AG09309 (cell line): ENCODE measurements at places on chromosomes 12 and 14.

GRCh38 chr12:29207120-29207519, 58.0 kb downstream of the FAR2 start:
- no peak for DNase-seq

DNA sequence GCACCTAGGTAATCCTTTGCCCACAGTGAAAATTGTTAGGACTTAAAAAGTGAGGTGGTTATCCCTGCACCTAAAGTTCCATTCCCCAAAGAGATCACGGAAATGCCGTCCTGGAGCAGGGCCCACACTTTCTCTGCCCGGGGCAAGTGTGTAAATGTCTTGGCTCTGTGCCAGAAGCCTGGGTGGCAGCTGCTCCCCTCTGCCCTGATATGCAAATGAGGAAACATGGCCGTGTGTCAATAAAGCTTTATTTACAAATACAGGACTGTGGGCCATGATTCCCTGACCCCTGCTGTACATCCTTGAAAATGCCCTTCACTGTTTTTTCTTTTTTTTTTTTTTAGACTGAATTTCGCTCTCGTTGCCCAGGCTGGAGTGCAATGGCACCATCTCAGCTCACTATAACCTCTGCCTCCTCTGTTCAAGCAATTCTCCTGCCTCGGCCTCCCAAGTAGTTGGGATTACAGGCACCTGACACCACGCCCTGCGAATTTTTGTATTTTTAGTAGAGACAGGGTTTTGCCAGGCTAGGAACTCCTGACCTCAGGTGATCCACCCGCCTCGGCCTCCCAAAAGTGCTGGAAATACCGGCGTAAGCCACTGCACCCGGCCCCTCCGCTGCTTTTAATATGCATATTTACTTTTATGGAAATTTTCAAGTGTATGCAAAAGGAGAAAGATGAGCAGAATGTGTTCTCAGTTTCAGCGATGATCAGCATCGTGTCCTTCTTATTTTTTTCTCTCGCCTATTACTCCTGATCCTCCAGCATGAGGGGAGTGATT, 75.5 kb downstream of the GALNT9 start:
- DNase-seq, result no peak

GRCh38 chr12:6067152-6067916, 57.1 kb downstream of the VWF start:
- no peak for DNase-seq

DNA sequence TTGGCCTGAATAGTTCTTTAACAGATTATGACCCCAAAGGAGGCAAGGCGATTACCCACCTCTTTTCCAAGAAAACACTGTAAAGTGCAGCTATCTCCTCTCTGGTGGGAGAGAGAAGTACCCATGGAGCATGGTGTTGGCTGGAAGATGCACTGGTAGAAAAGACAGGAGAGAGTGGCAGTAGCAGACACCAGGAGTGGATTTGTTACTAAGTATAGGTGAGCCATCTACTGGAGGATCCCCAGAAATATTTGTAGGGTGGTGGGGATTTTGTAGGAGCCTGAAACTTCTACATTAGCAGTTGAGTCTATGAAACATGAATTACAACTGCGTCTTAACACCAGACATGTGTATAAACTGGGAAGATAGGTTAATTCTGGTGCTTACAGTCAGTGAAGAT, 148.0 kb downstream of the SLC38A4 start:
- no peak for DNase-seq

DNA sequence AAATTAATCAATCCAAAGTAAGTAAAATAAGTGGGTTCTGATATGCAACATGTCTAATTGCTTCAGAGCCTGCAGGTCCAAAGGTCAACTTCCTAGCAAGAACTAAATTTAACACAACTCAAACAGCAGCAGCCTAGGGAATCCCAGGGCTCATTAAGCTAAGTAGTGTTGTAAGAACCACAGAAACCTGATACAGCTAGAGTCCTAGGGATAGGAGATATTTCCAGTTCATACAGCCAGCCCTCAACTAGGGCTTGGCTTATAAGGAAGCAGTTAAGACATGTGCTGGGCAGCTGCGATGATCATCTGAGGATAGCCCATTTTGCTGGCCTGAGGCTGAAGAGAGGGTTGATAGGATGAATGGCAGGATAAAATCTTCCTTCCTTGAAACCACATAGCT, at the start of gene OR4Q3:
Gene OR4Q3, plus strand, starts transcription at position 316 of the 400 bp plus-strand sequence.
- DNase-seq, result no peak

- DNase-seq, result no peak
Observed at GRCh38 chr14:91413547-91414474, 3.8 kb downstream of the CCDC88C start.

DNA sequence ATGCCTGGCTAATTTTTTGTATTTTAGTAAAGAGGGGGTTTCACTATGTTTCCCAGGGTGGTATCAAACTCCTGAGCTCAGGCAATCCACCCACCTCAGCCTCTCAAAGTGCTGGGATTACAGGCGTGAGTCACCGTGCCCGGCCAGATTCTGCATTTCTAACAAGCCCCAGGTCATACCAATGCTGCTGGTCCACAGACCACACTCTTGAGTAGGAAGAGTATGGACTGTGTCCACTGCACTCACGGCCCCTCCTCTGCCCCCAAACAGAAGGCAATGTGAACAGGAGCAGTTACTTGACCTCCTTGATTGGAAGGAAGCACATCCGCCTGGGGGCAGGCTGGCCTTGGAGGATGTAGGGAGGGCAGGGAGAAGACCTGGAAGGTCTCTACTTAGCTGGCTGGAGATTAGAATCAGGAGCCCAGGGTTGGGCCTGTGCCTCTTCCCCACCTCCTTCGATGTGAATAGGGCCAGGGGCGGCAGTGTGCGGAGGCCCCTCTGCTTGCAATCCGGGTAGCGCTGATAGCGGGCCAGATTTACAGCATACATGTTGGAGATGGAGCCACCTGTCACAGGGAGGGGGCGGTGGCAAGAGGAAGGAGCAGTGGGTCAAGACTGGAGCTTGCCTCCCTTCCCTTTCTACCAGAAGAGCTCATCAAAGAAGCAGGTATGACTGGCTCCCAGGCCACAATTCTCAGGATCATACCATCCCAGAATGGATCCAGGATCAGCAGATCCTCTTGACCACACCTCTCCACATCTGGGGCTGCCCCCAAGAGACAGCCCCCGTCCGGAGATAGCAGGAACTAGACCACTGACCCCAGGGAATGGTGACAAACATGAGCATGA, 9.4 kb upstream of the ZNF740 start:
- no peak for DNase-seq

DNA sequence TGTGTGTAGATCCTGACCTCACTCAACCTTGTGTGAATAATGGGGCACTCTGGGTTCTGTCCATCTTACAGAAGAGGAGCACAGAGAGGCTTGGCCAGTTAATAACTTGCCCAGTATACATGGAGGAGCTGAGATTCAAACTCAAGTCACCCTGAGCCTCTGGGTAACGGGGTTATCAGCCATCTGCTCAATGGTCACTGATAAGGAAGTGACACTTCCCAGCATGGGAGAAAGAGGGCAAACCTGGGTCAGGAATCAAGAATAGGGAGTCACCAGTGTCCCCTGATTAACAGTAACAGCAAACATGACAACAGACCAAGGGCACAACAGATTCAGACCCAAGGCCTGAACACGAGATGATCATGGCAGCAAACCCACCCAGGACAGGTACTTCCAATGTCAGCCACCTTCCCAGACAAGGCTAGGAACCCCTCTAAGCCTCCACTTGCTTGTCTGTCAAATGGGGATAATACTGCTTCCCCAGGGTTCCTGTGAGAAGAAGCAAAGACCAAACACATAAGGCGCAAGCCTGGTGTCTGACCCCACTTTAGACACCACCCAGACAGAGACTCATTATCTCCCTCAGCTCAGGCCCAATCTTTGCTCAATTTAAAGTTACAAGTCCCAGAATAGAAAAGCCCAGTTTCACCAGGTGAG, 3.6 kb downstream of the CCDC85C start:
- no peak for DNase-seq

DNA sequence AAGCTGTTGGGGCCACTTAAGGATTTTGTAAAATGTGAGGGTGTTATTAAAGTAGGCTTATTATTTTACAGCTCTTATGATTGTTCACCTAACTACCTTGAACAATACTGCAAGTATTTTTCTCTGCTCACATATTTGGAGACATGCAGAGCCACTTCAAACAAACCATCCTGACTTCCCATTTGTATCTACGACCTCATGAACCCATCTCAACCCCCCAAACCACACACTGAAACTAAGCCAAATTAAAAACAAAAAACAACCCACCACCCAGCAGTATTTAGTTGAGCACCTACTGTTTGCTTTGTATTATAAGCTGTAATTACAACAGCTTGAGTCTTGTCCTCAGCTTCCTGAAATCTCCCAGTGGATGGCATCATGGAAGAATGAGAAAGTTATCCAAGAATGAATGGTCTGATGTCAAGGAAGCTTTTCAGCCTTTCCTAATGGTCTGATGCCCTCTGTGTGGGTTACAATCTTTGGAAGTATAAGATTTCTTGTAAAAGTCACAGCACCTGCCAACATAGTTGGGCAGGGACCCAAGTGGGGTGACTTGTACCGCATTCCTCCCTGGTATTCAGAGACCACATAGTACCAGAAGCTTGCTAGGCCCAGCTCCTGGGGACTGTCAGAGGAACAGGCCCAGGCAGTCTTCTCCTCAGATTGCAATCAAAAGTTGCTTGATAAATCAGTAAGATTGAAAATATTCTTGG, 416.6 kb downstream of the ZFP36L1 start:
- no peak for DNase-seq

DNA sequence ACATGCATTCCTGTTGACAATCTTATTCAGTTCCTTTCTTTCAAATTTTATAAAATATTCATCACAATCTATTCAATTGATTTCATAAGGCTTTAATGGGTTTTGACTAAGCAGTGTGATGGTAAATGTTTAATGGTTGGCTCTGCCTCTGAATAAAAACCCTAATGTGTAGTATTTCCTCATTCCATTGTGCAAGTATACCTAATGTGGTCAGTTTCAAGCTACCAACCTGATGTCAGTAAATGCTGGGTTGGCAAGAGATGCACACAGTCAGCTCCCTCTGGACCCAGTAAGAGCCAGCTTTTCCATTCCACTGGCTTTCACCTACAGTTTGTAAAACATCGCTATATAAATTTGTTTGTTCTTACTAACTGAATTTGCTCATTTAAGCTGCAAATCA, 53.9 kb downstream of the METTL25 start:
- no peak for DNase-seq

GRCh38 chr14:55881577-55882241, 236.5 kb upstream of the PELI2 start:
- no peak for DNase-seq

DNA sequence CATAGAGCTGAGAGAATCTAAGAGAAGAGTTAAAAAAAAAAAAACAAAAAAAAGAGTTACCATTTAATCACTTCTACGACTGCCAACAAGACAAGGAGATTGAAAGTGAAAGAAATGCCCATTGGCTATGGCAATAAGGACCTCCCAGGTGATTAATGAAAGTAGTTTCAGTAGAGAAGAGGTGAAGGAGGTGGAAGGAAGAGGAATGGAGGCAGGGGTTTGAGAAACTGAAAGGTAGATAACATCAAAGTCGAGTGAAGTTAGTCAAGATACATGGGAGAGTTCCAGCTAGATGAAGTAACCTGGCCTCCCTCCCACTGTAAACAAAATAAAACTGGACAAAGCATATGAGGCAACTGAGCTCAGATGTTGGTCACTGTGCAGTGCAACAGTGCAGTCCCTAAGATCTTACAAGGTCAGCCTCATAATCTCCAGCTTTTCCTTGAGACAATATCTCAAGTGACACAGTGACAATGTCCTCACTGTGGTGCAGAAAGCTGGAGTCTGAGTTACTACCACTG, 118.0 kb upstream of the CCDC198 start:
- DNase-seq, result no peak

- DNase-seq, result no peak
Observed at GRCh38 chr14:56812364-56813141, 2.3 kb upstream of the OTX2 start.

DNA sequence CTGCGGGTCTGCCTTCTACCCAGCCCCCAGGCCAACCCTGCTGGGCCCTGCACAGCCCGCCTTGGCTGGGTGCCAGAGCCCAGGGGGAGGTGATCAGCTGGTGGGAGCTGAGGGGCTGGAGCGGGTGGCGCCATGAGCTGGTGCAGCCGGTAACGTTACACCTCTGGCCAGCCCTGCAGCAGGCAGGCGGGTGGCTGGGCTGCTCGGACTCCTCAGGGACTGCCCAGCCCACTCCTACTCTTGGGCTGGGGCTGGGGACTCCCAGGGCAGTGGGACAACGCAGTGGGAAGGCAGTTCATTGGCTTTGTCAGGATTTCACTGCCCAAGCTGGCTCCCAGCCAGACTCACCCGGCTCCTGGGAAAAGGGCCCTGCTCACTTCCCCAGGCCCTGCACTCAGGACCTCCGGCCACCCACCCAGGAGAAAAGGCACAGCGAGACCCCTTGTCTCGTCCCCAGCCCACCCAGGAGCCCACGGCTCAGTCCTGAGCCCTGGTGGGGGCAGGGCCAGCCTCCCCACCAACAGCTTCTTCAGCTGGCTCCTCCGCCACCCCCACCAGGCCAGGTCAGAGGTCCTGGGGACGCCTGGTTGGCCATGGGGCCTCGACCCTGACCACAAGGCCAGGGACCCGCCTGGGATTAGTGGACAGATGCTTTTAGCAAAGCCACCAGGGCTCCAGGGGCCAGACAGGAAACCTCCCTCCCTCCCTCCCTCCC, 1.0 kb downstream of the PGF start:
- no peak for DNase-seq

GRCh38 chr14:51954657-51955056, 34.7 kb upstream of the RTRAF start:
- DNase-seq, result no peak

- no peak for DNase-seq
Observed at GRCh38 chr12:3820122-3820521, 53.1 kb downstream of the PARP11 start.

GRCh38 chr12:125453751-125454150, 388.5 kb downstream of the AACS start:
- no peak for DNase-seq

- DNase-seq, result no peak
Observed at GRCh38 chr14:91255026-91255695, 10.7 kb upstream of the GPR68 start.

GRCh38 chr14:95902273-95902826, 25.7 kb downstream of the TUNAR start:
- DNase-seq, result no peak

DNA sequence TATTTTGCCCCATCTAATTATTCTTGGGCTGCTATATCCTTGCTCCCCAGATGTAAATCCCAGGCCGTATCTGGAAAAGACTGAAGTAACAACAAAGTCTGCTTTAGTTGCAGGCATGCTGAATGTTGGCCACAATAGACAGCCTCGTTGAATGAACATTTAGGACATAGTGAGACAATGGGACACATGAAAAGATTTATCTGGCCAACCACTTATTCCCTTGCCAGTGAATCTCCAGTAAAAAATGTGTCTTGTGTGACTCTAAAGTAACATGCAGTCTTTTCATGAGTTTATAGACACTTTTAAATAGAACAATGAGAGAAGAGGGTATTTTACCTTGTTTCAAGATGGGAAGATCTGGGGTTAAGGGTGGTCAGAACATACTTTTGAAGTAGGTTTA, 60.2 kb upstream of the STXBP6 start:
- DNase-seq, result no peak

- no peak for DNase-seq
Observed at GRCh38 chr14:105283028-105283427, 17.8 kb downstream of the BRF1 start.
